ENCODE measurements at places on chromosomes 2 and 18.

DNA sequence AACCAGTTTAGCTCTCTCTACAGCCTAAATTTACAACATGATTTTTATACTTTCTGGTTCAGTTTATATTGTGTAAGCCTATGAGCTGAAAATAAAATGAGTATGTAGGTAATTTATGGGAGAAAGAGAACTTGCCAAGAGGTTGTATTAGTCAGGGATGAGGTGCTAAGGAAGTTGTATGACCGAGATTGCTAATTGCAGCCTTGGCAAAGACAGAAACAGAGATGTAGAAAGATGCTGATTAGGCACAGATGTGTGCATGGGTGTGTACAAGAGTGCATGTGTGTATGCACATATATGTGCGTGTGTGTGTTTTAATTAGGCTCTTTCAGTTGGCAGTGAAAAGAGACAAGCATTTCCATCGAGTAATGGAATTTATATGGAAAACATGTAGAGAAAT, 213.9 kb downstream of the FBXO15 start:
- DNase-seq = no peak

GRCh38 chr2:110126086-110126773, 10.6 kb upstream of the MALL start:
- DNase-seq = no peak

DNA sequence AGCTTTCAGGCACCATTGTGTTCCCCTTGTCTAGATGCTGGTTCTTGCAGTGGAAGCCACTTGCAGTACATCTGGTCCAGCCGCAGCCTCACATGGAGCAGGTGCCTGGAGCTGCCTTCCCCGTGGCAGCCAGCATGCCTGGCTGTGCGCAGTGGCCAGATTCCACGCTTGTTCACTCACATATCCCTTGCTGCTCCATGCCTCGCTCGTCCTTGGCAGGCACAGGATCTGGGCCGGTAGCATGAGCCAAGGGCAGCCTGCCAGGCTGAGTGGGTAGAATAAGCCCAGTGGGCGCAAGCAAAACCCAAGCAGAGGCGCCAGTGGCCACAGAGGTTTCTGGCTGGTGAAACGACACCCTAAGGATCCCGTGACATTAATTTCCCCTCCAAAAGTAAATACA, 20.6 kb downstream of the TMX3 start:
- no peak for DNase-seq

DNA sequence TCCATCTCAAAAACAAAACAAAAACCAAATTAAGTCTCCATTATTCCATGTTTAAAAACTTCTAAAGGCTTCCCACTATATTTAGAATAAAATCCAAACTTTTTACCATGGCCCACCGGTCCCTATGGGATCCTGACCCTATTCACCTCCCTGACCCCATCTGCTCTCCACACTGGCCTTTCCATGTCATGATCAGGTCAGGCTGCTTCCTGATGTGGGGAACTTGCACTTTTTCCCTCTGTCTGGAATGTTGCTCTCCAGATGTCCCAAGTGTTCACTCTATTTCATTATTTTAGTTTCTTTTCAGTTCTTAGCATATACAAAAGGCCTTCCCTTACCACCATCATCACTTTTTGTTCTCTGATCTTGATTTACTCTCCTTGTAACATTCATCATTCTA, 7.5 kb upstream of the MTA3 start:
- no peak for DNase-seq

DNA sequence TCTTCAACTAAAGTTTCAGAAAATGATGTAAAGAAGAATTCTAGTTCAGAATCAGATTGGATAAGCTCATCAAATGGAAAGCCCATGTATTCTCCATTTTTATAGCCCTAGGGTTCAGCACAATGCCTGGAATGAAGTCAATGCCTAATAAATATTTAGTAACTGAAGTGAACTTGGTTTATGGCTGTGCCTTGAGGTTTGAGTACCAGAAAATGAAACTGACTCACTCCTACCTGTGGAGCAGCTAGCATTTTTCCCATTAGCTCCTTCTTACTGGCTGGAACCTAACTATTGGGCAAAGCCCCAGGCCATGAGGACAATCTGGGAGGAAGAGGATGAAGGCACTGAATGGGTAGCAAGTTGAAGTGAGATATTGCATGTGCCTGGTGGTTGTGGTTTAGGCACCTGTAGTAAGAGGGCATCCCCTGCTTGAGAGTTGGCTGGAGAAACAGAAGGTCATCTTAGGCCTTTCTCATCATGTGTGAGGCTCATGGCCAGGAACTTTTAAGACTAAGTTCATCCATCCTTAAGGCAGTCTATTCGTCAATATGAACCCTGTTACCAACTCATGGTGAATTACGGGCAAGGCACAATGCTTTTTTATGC, 85.0 kb upstream of the LYPD1 start:
- DNase-seq = no peak

DNA sequence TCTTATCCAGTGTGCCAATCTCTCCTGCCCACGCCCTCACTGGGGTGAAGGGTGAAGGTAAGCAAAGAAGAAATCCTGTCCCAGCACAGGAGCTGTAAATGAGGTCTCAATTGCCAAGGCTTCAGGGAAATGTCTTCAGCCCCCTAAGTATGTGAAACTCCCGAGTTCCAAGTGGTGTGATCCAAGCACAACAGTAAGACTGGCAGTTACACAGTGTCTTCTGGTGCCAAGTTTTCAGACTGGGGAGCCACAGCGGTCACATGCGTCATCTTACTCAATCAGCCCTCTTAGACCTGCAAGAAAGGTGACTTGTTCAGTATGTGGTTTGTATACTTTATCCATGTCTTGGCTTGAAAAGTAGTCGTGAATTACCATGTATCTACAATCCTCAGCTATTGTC, 55.0 kb upstream of the SPRED2 start:
- DNase-seq = no peak

DNA sequence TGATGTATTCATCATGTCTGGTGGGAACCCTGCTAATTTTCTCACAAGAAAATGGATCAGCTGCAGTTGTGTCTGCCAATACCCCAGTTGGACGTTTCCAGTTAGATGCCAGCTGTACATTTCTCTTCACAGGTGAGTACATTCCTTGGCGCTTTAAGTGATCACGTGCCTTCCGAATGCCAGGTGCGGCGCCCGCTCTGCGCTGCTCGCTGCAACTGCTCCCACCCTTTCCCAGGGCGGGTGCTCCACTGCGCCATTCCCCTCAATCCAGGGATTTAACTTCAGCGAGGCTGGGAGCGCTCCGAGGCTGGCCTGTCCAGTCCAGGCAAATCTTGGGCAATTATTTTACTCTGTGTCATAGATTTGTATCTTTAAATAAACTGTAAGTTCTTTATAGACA, 225.0 kb upstream of the RAB6C start:
- no peak for DNase-seq

All from activated T-cell treated with anti-CD3 and anti-CD28 coated beads for 1 hour (primary cell).